Upper lobe of right lung (tissue), 1 donor: ENCODE measurements at places on chromosomes 3 and 15. TPM values are rescaled to one million over a fixed set of nuclear protein-coding genes. Genes with fewer than 3 reads are reported as not detected.

- H3K4me3 ChIP-seq, result no peak overlapping the region
- H3K36me3 ChIP-seq, result no peaks in the 10 kb centered on the region
- no peak for DNase-seq
- no peak overlapping the region for H3K27ac ChIP-seq
Measured at GRCh38 chr3:197432384-197433127, 123.2 kb downstream of the BDH1 start.

DNA sequence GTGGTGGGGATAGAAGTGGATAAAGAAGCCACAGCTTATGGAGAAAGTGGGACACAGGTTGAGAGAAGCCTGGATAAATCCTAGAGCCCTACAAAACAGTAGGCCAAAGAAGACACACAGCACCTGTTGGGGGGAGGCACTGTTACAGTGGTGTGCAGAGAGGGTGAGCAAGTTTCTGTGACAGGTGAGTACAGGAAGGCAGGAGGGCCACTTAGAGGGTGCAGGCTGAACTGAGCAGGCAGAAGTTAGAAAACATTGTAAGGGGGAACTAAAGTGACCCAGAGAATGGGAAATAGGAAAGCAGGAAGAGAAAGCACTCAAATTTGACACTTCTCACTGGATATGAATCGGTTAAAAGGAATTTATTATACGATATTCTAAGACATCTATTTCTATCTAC lies 146.1 kb upstream of the TMCO5A start:
- H3K27me3 ChIP-seq, result no peaks in the 10 kb centered on the region
- no peak overlapping the region for H3K4me3 ChIP-seq
- DNase-seq, result no peak
- H3K36me3 ChIP-seq, result no peaks in the 10 kb centered on the region
- no peak overlapping the region for H3K27ac ChIP-seq

- no peaks in the 10 kb centered on the region for H3K36me3 ChIP-seq
- H3K27ac ChIP-seq, result no peak overlapping the region
- H3K4me1 ChIP-seq, result no peaks in the 10 kb centered on the region
- H3K4me3 ChIP-seq, result no peak overlapping the region
- no peak for DNase-seq
Measured at GRCh38 chr3:74479915-74480314, 134.5 kb downstream of the CNTN3 start.

DNA sequence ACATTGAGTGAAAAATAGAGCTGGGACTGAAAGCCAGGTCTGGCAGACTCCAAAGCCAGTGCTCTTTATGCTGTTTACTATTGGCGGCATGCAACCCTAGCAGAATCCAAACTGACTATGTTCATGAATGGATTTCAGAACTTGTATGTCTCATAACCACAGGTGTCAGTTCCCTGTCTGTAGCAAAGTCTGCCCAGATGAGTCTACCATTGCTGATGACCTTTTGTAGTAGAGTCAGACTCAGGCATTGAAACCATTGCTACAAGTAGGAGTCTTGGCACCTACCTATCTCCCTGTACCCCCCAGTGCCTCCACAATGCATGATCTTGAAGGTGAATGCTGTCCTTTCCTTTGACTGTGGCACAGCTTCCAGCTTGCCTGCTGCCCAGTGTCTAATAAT lies 157.2 kb upstream of the ROPN1 start:
- H3K4me1 ChIP-seq, result no peaks in the 10 kb centered on the region
- H3K4me3 ChIP-seq, result no peak overlapping the region
- no peaks in the 10 kb centered on the region for H3K27me3 ChIP-seq
- H3K27ac ChIP-seq, result no peak overlapping the region

DNA sequence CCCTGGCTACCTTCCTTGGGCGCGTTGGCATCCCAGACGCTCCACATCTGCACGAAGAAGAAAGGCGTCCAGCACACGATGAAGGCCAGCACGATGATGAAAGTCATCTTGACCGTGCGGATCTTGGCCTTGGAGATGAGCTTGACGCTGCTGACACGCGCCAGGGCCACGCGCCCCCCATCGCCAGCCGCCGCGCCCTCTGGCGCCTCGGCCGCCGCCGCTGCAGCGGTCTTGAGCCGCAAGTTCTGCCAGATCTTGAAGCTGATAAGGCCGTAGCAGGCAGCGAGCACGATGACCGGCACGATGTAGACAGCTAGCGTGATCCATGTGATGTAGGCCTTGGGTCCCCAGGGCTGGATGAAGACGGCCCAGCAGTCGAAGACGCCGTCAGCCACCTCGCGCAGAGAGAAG lies 2.2 kb downstream of the OXTR start:
- no peak for DNase-seq
- no peak overlapping the region for H3K27ac ChIP-seq
- H3K4me3 ChIP-seq, result no peak overlapping the region
- H3K36me3 ChIP-seq, result no peaks in the 10 kb centered on the region

The TP53BP1 gene
- 27.6 TPM for total RNA-seq

DNA sequence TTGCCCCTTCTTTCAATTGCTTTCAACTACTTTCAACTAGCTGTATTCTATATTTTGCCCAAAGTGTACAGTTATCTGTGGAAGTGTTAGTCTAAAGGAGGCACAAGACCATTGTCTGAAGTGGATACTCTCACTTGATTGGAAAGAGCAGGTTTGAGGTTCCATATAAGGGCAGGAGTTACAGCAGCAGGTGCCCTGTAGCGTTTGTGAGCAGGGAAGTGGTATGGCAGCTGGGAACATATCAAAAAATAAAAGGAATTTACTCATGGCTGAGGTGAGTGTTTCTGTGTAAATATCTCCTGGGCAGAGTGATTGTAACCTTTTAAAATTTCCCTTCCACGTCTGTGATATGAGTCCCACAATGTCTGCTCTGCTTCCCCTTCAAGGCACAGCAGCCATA lies 38.5 kb upstream of the DNAJC13 start:
- no peak overlapping the region for H3K4me3 ChIP-seq
- H3K27me3 ChIP-seq, result no peaks in the 10 kb centered on the region
- H3K36me3 ChIP-seq, result no peaks in the 10 kb centered on the region
- H3K27ac ChIP-seq, result no peak overlapping the region

The FOXB1 gene
- total RNA-seq, result not detected

- H3K4me3 ChIP-seq, result no peak overlapping the region
- peaks cover 5% of the 10 kb centered on the region for H3K4me1 ChIP-seq
- H3K27ac ChIP-seq, result no peak overlapping the region
- no peak for DNase-seq
- H3K27me3 ChIP-seq, result no peaks in the 10 kb centered on the region
Measured at GRCh38 chr3:168058481-168058880, 37.2 kb downstream of the GOLIM4 start.

DNA sequence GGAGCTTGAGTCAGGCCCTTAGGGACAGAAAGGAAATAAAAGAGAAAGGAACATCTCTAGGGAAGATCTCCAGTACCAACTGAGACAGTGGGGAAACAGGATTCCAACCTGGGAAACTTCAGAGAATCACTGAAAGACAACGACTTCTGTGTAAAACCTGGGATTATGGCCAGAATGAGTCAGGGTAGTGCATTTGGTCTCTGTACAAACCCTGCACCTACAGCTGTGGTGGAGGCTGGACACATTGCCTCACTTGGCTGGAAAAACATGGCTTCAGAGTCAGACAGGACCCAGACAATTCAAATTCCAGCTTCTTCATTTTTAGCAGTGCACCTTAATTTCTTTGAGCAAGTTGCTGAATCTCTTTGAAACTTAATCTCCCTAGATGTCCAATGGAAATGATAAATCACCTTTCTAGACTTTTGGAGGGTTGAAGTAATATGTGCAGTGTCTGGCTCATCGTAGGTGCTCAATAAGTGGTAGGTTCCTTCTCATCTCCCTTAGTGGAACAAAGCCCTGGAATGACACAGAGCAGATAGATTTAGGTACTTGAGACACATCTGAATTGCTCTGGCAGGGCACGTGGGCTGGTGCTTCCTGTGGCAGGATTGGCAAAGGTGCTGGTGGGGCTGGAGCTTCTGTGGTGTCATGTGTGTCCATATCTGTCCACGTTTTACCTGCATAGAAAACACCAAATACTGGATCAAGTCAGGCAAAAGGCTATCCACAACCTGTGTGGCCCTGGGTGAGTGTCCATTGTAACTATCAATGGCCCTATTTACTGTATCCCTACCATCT lies 6.1 kb upstream of the CLSTN2 start:
- no peaks in the 10 kb centered on the region for H3K36me3 ChIP-seq
- no peak for DNase-seq
- H3K4me3 ChIP-seq, result no peak overlapping the region
- no peak overlapping the region for H3K27ac ChIP-seq
- peaks cover 11% of the 10 kb centered on the region for H3K27me3 ChIP-seq

The HES1 gene
- total RNA-seq, result 43.6 TPM
